ENCODE measurements at places on chromosomes 12 and 14. TPM values are rescaled to one million over a fixed set of nuclear protein-coding genes. Genes with fewer than 3 reads are reported as not detected.

CCDC60 gene
- not detected for total RNA-seq

CIROP gene
- total RNA-seq = not detected

KRT6C gene
- not detected for total RNA-seq

ABCC9 gene
- 52.8 TPM for total RNA-seq

IL31 gene
- total RNA-seq = not detected

FAM90A1 gene
- total RNA-seq = not detected

ACSS3 gene
- total RNA-seq = 20.3 TPM

GOLGA5 gene
- total RNA-seq = 28.3 TPM

OR6C2 gene
- total RNA-seq = not detected

PLEKHG3 gene
- 28.1 TPM for total RNA-seq

SLC38A4 gene
- 2.0 TPM for total RNA-seq

CISTR gene
- total RNA-seq = 3.7 TPM

MSI1 gene
- 2.9 TPM for total RNA-seq

WNT1 gene
- not detected for total RNA-seq

MIP gene
- not detected for total RNA-seq

GARIN6 gene
- not detected for total RNA-seq
